ENCODE measurements at places on chromosomes 6 and 20.

GRCh38 chr20:23857962-23858595 lies 21.5 kb downstream of the CST5 start:
- no peak for DNase-seq

GRCh38 chr6:87879132-87879861 lies 168.3 kb upstream of the SPACA1 start:
- no peak for DNase-seq

- no peak for DNase-seq
Observed at GRCh38 chr20:49637046-49637637, 69.2 kb upstream of the PTGIS start.

DNA sequence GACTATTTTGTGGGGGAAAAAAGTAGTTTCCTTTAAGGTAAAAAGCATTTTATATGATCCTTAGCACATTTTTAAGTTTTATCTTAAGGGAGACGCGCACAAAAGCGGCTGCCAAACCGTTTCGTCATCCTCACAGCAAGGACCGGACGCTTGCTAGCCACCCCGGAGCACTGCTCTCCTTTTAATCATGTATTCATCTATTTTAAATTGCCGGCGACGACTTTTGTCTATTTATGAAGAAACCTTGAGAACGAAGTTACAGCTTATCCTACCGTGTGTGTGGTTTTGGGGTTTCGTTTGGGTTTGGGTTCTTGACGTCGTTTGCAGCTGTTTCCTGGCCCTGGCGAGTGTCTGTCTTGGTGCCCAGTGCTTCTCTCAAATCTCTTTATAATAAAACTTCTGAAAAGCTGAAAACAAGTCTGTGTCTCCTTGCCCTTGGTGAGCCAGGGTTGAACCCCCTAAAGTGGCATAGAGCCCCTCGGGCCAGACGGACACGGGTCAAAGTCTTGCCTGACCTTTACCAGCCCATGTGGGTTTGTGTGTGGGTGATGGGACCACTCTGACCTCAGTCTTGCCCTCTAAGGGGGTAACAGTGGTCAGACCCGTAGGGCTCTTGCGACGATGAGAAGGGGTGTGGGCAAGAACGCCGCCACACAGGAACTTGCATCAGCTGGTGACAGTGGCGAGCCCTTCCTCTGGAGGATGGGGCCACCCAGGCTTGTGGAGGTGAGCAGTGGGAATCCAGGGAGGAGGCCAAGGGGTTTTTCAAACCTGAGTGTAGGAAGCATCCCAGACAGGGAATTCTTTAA lies 117.6 kb downstream of the JPH2 start:
- no peak for DNase-seq

- DNase-seq, result no peak
Observed at GRCh38 chr20:34538671-34539123, 19.8 kb upstream of the MAP1LC3A start.

- no peak for DNase-seq
Observed at GRCh38 chr6:47690214-47690613, 8.2 kb upstream of the ADGRF4 start.

DNA sequence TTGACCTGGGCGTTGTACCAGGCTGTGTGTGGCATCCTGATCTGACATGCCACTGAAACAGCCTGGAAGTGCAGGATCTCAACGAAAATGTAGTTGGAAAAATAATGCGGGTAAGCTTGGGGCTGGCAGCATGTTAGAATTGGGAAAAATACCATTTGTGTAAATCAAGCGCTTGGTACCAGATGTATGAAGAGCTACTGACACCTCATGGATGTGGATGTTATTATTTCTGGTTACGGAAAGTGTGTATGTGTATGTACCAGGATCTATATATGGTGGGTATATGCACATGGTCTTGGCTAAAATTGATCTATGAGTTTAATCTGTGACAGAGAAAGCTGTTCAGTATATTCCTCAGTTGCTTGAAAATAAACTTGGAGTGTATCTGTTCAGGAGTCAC lies 22.7 kb downstream of the HIVEP1 start:
- no peak for DNase-seq

DNA sequence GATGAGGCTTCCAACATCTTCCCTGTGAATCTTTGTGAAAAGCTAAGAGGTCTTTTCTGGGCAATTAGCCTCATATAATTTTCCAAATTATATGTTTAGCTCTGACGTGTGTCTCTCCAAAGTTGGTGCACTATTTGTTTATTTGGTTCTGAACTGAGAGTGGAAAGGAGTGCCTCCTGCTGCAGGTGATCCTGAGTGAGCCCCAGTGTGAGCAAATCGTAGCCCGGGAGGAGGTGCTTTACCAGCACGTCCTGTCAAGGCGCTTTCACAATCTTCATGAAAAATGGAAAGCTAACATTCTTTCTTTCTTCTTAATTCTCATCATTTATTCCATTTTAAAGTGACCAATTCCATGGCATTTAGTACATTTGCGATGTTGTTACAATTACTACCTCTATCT lies 231.9 kb downstream of the BMP2 start:
- DNase-seq, result no peak

All from pulmonary artery endothelial cell (primary cell).